Small intestine (tissue), 16 donors: ENCODE measurements at places on chromosomes 5 and 9.

- DNase-seq = no peak
Measured at GRCh38 chr5:122490718-122491117, 178.7 kb downstream of the SNCAIP start.

- no peak for DNase-seq
Measured at GRCh38 chr5:142437563-142437962, 112.7 kb upstream of the SPRY4 start.

DNA sequence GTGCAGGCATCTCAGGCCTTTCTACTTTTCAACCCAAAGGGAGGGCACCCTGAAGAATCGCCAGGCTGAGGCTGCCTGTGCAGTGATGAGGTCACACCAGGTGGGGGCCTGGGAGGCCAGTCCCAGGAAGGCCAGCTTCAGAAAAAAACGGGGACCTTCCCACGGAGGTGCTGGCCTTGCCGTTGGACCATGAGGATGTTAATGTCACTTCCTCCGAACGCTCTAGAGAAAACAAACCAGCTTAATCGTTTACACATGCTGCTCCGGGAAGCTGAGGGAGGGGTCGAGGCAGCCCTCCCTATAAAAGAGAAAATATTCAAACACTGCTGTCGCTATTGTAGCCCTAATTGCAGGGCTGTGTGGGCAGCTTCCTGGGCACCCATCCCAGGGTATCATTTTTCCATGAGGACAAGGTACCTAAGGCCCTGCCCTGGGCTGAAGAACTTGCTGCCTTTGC, 27.0 kb downstream of the PTGES start:
- no peak for DNase-seq

GRCh38 chr5:116577064-116577788, 2.6 kb upstream of the SEMA6A start:
- no peak for DNase-seq

- DNase-seq = no peak
Measured at GRCh38 chr5:151663617-151664293, 23.0 kb downstream of the SPARC start.

- no peak for DNase-seq
Measured at GRCh38 chr5:176823869-176824412, 13.6 kb downstream of the UNC5A start.

GRCh38 chr5:172404746-172405145, 49.6 kb downstream of the SH3PXD2B start:
- no peak for DNase-seq

DNA sequence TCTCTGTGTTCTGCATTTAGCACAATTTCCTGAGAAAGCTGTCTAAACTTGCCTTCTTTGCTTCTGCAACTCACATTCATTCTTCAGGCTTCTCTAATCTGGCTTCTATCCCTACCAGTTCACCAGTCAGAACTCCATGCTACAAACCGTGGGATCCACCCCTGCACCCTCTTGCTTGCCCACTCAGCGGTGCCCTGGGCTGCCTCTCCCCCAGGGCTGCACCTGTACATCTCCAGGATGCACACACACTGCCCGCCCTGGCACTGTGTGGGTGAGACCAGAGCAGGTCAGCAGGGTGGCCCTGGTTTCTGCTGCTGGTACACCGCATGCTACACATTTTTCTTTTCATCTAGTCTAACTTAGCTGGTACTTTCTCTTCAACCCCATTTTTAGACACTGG, 127.1 kb downstream of the FANCC start:
- DNase-seq = no peak

GRCh38 chr5:173240091-173241050, 5.4 kb upstream of the NKX2-5 start:
- no peak for DNase-seq

GRCh38 chr5:88090506-88090905, 178.1 kb downstream of the TMEM161B start:
- DNase-seq = no peak

- DNase-seq = no peak
Measured at GRCh38 chr9:76464706-76465105, 5.7 kb downstream of the GCNT1 start.

DNA sequence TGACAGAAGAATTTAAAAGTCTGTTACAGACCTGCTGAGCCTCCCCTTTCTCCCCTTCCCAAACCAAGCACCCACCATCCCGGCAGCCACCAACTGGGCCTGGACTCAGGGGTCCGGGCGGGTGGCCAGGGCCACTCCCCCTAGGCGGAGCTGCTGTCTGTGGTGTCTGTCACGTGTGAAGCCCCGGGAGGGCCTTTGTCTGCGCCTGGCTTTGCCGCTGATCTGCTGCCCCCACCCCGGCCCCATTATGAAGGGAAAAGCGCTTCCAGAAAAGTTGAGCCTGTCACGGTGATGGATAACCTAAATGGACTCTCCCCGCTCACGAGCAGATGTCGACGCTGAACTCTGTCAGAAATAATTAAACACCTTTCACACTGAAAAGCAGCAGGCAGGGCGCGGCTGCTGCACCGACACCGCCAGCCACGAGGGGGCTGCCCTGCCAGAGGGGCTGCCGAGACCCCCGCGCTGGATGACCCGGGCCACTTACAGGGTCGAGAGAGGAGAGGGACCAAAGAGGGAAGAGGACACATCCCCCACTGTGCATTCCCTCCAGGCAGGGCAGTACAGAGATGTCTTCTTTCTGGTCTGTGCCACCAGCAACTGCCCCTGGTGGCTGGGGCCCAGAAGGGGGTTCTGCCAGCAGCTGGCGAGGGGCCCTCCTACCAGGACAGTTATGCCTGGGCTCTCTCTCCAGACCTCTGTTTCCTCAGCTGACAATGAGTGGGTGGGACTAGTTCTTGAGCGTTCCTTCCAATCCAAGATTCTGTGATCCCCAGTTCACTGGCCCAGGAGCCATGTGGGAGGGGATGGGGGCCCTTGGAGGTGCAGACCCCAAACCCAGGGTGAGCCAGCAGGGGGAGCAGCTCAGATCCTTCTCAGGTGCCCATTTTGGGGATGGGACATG, 36.0 kb upstream of the BARHL1 start:
- no peak for DNase-seq

GRCh38 chr5:126871441-126871840, 94.5 kb downstream of the LMNB1 start:
- no peak for DNase-seq

GRCh38 chr5:151126199-151126645, 31.4 kb downstream of the ANXA6 start:
- DNase-seq = peak; percentile 70

GRCh38 chr5:71883742-71884103, 164.6 kb downstream of the CARTPT start:
- DNase-seq = no peak

- DNase-seq = no peak
Measured at GRCh38 chr5:156591631-156592030, 258.5 kb upstream of the PPP1R2B start.

GRCh38 chr9:9257999-9258498, 1354.8 kb downstream of the PTPRD start:
- DNase-seq = no peak

- DNase-seq = no peak
Measured at GRCh38 chr5:4220016-4220415, 624.4 kb downstream of the IRX1 start.

- DNase-seq = peak; percentile 60
Measured at GRCh38 chr5:146007989-146008388, 71.6 kb downstream of the SH3RF2 start.

GRCh38 chr5:1187234-1187949, 14.0 kb upstream of the SLC6A19 start:
- DNase-seq = no peak

- no peak for DNase-seq
Measured at GRCh38 chr5:5257353-5257752, 117.2 kb downstream of the ADAMTS16 start.

- DNase-seq = no peak
Measured at GRCh38 chr5:139767960-139768359, 27.6 kb upstream of the PSD2 start.

DNA sequence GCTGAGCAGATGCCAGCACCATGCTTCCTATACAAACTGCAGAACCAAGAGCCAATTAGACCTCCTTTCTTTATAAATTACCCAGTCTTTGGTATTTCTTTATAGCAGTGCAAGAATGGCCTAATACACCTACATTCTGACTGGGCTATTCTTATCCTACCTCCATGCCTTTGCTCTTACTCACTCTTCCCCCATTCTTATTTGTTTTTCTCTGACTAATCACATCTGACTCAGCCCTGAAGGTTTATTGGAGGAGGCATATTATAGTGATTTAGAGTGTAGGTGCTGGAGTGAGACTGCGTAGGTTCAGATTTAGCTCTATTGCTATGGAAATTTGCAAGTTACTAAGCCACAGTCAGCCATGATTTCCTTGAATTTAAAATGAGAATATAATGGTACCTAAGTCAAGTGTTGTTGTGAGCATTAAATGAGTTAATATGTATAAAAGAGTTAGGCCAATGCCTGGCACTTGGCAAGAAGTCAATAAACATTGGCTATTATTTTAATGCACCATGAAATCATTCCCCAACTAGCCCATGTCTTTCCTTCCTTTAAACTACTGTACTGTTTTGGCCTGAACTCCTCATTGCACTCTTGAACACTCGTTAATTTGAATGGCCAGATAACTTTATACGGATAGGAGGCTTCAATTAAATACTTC, 531.2 kb upstream of the ZNF608 start:
- peak; percentile 16 for DNase-seq

- no peak for DNase-seq
Measured at GRCh38 chr5:133510634-133511262, 101.6 kb downstream of the FSTL4 start.

DNA sequence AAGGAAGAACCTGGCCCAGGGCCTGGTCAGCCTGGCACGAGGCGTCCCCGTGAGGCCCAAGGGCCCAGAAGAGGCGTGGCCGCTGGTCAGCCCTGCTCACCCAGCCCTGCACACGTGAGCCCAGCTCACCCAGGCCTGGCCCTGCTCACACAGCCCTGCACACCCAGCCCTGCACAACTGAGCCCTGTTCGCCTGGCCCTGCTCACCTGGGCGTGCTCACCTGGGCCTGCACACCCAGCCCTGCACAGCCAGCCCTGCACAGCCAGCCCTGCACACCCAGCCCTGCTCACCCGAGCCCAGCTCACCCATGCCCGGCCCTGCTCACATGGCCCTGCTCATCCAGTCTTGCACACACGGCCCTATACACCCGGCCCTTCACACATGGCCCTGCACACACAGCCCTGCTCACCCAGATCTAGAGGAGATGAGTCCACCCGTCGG, 2.1 kb downstream of the ZDHHC11 start:
- DNase-seq = no peak

- no peak for DNase-seq
Measured at GRCh38 chr5:468401-468800, 25.4 kb downstream of the EXOC3 start.

GRCh38 chr5:67581203-67581602, 384.6 kb upstream of the CD180 start:
- peak; percentile 8 for DNase-seq

GRCh38 chr9:114655689-114656088, 1.9 kb downstream of the TEX53 start:
- no peak for DNase-seq

- DNase-seq = no peak
Measured at GRCh38 chr5:122835681-122836080, 9.7 kb upstream of the SNX24 start.

DNA sequence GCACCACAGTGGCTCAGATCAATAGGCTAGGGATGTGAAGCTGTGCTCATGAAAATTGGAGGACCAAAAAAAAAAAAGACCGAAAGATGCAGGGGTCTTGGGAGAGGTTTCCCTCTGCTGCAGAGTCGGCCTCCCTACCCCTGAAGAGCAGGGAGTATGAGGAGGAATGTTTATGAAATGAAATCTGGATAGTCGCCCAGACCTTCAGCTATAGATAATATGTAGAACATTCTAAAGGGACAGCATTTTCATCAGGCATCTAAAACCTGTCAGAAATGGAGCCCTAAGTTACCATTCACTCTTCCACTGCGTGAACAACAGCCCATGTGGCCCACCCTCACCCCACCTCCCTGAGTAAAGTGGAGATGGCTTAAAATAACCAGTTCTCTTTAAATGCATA, 122.9 kb downstream of the TMEM174 start:
- no peak for DNase-seq

GRCh38 chr9:115396071-115396529, 278.1 kb upstream of the TNC start:
- no peak for DNase-seq

DNA sequence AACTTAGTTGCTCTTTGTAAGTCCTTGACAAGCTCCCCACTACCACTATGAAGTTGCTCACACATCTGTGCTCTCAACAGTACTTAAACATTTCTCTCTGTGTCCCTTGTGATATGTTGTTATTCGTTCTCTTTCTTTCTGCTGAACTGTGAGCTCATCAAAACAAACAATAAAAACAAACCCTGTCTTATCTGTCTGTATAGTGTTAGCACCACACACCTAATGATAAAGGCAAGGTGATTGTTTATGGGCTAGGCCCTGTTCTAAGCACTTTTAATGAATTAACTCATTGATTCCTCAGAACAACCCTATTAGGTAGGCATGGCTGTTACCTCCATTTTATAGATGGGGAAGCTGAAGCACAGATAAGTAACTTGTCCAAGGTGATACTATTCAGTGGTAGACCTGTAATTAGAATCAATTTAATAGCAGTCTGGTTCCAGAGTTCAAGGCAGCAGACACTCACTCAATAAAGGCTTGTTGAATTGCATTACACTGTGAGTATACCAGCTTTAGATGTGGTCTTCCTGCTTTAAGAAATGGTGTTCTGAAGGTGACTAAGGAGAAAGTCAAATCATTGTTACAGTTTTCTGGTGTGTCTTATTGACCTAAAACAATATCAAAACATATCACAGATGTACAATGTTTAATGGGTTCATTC, 153.6 kb upstream of the ELL2 start:
- peak; percentile 88 for DNase-seq

GRCh38 chr9:37197158-37198038, 77.0 kb downstream of the ZCCHC7 start:
- DNase-seq = peak; percentile 8

GRCh38 chr5:10315824-10316509, 8.3 kb upstream of the CMBL start:
- no peak for DNase-seq

DNA sequence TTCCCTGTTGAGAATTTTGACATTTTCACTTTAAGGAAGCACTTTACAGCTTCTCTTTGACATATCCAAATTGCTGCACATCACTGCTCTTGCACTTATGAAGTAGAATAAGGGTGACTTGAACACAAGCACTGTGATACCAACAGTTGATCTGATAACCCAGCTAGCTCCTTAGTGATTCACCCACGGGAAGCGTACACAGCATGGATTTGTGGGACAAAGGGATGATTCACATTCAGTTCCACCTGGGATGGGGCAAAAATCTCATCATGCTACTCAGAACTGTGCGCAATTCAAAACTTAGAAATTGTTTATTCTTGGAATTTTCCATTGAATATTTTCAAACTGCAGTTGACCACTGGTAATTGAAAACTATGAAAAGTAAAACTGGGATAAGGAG, 1565.5 kb upstream of the CDH9 start:
- DNase-seq = no peak

GRCh38 chr9:122291458-122291857, 26.8 kb downstream of the MRRF start:
- DNase-seq = no peak

- no peak for DNase-seq
Measured at GRCh38 chr5:75463726-75464125, 47.7 kb downstream of the CERT1 start.

GRCh38 chr9:16540743-16541613, 329.5 kb downstream of the BNC2 start:
- DNase-seq = no peak

- DNase-seq = no peak
Measured at GRCh38 chr9:86860006-86860405, 87.3 kb downstream of the GAS1 start.

- DNase-seq = peak; percentile 32
Measured at GRCh38 chr5:147558826-147559225, 49.0 kb upstream of the DPYSL3 start.
